ENCODE measurements at places on chromosomes 5 and 9.

DNA sequence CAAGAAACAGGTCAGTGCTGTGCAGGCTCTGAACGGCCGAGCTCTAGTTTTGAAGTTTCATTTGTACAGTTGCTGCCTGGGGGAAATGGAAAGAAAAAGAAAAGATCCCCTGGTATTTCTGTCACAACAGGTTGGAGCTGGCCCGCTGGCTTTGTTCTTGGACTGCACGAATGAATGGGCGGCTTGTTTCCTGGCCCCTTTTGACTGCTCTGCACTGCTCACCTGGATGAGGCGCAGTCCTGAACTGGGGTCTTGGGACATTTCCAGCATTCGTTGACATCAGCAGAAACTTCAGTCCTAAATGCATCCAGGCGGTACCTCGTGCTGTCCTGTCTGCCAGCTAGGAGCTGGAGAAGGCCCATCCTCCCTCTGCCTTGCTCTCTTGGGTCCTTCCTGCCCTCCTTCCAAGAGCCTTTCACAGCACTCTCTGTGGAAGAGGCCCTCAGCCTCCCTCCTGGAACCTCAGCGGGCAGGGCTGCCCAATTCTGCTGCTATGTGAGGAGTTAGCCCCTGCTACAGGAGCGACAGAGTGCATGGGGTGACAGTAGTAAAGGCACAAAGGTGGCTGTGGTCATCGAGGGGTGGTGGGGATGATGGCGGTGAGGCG is 189.2 kb downstream of the FSTL4 start:
- no peak for DNase-seq

DNA sequence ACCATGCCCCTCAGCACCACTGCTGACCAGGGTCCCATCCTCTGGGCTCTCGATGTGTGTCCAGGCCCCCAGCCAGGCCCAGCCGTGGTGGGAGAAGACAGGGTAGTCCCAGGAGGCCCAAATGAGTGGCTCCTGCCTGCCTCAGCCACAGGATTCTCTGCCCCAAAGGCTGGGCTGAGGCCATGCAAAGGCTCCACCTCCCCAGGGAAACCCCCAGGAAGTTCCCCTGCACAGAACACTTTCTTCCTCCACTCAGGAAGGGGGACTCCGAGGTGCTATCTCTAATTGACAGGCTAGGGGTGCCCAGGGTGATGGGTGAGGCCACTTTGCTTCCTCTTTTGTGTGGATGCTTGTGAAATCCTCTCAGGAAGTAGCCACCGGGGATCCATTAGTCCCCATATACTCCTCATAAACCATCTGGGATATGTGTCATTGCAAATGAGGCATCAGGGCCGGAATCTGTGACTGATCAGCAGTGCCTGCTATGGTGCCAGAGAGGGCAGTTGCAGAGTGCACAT is 23.1 kb upstream of the TDRD7 start:
- DNase-seq = no peak

DNA sequence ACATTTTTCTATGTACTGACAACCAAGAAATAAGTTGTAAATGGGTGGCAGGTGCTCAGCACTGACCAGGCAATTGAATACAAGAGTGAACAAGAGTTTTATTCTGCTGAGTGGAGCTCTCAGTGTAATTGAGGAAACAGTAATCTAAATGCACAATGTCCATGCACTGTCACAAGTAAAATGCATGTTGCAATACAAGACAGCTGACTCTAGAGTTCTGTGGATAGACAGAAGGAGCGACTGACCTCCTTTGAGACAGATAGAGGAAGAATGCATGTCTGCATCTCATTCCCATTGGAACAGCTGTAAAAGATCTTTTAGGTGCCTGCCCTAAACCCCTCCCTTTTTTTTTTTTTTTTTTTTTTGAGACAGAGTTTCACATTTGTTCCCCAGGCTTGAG is 299.0 kb downstream of the FBXL7 start:
- DNase-seq = no peak

DNA sequence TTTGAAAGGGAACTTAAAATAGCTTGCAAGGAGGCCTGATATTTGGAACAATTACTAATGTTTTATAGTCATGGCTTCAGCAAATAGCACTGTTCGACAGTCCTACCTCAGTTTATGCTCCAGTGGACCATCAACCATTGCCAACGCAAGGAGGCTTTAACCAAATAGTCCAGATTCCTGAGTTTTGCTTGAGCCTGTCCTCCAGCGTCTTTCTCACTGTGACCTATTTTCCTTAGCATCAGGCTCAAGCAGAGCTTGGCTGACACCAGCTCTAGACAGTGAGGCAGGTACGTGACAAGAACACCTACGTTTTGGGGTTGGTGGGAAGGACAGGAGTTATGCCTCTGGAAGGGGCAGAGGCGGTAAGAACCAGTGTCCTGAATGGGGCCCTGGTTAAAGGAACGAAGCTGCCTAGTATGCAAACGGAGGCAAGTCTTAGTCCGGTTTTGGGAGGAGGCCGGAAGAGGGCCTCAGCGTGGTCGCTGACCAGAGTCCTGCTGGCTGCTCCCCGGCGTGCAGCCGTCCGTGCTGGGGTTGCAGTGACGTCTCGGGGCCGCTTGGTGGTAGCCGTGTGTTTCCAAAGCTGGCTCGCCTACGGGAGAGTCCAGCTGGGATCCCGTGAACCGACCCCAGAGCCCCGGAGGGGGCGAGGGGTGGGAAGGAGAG is 998 bp upstream of the FGF18 start:
- DNase-seq = peak; percentile 83

GRCh38 chr5:154517181-154517580 is 39.2 kb upstream of the HAND1 start:
- DNase-seq = peak; percentile 94

DNA sequence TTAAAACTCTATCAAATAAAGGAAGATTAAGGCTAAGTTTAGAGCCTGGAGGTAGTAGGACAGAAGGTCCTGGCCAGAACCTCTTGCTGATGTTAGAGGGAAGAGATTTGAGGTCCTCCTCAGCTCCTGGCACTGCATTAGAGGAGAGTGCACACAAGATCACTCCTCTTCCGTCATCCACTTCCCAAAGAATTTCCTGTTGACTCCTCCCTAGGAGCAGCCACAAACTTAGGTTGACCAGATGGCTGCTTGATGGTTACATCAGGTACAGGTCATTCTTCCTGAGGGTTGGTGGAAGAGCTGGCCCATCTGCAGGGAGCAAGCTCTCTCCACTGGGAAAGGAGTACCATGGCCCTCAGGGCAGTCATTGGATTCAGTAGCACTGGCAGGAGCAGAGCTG is 93.9 kb upstream of the IL33 start:
- no peak for DNase-seq

- DNase-seq = no peak
Measured at GRCh38 chr5:36521838-36522745, 84.3 kb upstream of the SLC1A3 start.

- DNase-seq = peak; percentile 52
Measured at GRCh38 chr9:127931092-127931881, 710 bp upstream of the PIP5KL1 start.

GRCh38 chr9:126116351-126117157 is 210.1 kb upstream of the MVB12B start:
- no peak for DNase-seq

DNA sequence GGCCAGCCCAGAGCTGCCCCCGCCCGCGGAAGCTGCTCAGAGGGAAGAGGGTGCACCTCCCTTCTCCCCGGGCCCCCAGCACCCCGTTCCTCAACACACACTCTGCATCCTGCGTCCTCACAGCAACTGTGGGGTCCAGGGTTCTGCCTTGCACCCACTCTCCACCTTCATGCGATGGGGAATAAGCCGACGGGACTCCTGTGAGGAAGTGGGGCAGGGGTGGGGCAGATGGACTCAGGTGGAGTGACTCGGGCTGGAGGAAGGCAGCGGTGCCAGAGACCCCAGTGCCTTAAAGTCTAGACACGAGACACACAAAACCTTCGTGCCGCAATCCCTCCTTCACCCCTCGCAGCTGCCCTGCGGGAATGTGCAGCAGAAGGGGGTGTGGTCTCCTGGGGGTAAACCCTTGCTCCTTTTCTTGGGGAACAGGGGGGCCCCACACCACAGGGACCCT is 8.6 kb downstream of the BRD3 start:
- no peak for DNase-seq

DNA sequence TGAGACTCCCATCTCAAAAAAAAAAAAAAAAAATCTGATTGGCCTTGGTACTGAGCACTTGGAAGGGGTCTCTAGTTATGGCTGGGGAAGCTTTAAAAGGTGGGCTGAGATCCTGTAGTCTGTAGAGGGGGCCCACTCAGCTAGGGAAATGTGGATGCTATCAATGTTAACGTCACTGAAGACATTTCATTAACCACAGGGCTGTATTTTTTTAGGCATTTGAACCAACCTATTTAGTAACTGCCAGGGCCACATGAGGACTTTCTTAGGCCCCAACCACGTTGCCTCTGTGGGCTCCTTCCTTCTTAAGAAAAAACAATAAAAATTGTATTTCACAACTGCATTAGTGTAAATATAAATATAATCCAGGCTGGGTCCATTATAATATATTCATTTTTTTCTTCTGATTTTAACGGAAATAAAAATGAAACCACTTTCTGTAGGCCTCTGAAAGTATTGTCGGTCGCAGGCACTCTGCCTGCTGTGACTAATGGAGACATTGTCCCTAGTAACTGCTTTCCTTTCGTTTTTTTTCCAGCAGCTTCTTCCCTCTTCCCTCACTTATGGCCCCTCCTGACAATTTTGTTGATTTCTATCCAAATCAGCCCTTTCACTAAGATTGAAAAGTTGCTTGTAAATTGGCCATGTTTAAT is 71.6 kb downstream of the GCNT1 start:
- no peak for DNase-seq

DNA sequence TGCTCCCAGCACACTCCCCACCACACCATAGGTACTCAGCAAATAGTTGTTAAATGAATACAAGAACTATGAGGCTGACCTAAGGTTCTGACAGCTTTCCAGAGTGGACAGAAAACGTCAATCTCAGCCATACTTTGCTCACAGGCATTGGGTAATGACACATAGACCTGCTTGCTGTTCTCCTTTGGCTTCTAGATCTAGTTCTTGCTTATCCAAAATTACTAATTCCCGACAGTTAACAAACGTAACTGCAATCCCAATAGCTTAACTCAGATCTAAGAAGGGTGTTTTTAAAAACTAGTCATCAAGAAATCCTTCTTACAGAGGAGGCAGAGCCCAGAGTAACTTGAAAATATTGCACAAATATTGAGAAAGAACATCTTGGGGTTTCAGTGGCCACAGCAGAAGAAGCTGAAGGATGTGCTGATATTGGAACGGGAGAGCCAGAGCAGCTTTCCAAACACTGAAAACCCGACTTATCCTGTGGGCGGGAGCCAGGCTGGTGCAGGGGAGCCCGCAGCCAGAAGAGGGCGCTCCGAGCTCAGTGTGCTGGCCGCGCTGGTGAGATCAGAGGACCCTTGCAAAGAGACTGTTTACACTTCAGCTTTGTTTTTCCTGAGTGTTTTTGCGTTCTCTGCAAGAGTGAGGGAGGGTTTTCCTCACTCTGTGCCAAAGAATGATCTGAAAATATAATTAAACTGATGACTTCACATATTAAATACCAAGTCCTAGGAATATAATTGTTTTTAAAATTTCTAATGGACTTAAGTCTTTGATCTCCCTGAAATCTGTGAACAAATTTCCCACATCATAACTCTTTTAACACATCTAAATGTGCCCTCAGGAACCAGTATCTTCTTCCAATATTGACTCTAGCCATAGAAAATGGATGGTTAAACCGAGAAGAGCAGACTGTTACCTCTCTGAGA is 30.3 kb downstream of the FGF1 start:
- DNase-seq = peak; percentile 84

DNA sequence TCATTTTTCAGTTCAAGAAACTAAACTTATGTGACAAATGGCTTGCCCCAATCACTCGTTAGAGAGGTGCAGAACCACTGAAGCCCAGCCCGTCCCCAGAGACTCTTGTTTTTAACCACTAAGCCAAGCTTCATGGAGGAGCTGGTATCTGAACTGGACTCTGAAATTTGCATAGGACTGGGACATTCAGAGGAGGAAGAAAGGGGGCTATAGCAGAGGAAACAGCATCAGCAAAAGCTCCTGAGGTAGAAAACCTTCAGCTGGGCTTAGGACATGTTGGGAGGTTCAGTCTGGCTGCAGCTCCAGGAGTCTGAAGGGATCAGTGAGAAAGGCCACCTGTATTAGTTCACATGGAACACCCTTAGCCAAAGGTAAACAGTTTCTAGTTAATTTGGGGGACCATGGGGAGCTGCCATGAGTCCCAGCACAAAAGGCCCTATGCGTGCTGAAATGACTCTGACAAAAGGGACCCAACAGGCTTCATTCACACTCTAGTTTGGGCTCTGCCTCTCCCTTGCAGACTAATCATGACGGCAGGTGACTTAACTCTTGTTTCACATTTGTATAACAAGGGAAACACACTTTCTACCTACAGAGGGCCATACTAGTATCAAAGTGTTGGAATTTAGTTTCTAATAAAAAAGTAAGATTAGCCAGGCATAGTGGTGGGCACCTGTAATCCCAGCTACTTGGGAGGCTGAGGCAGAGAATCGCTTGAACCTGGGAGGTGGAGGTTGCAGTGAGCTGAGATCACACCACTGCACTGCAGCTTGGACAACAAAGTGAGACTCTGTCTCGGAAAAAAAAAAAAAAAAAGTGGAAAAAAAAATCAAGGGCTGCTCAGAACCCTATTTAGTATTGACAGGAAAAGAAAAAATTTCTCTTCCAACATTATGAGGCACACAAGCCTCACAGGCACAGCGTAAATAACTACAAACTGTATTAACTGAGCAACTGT is 10.2 kb downstream of the FBXO10 start:
- DNase-seq = no peak

GRCh38 chr5:82595113-82595512 is 317.0 kb upstream of the RPS23 start:
- no peak for DNase-seq

DNA sequence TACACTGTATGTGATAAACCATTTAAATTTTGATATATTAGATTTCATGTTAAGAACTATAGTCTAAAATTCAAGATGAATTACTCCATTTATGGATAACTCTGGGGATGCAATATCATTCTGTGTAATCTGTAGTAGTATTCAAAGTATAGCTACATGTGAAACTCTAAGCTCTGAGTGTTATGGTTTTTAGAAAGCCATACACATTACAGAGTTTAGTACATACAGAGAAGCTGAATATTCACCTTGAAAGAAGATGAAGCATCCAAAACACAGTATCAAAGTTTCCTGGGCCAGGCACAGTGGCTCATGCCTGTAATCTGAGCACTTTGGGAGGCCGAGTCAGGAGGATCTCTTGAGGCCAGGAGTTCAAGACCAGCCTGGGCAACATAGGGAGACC is 25.0 kb downstream of the ABHD17B start:
- no peak for DNase-seq

- no peak for DNase-seq
Measured at GRCh38 chr5:34045023-34045422, 2.0 kb upstream of the C1QTNF3 start.

- DNase-seq = no peak
Measured at GRCh38 chr5:143051244-143052058, 281.3 kb downstream of the ARHGAP26 start.

Data from BE2C (cell line).